ENCODE measurements at places on chromosomes 12 and 14.

- DNase-seq = no peak
Measured at GRCh38 chr12:87439990-87440827, 589.0 kb downstream of the C12orf50 start.

- no peak for DNase-seq
Measured at GRCh38 chr14:33653308-33653695, 297.6 kb downstream of the EGLN3 start.

- no peak for DNase-seq
Measured at GRCh38 chr12:69007101-69007854, 74.3 kb upstream of the CPM start.

DNA sequence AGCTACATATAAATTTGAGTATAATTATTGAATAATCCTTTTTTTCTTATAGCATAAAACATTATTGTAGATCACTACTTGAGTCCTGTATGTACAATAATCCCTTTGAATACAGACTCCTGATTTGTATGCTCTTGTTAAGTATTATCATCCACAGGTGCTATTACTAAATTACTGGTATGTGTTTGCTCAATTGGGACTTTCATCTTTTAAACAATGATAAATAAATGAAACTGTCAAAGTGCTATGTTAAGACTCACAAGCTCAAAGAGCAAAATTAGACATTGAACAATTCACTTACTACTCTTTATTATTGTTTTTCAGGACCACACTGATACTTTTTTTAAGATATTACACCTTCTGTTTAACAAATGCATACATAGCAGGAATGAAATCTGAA lies 17.8 kb downstream of the MIA2 start:
- no peak for DNase-seq

GRCh38 chr12:115174920-115175319 lies 490.9 kb upstream of the TBX3 start:
- no peak for DNase-seq

- DNase-seq = no peak
Measured at GRCh38 chr14:105883066-105884005, 357.0 kb downstream of the TMEM121 start.

DNA sequence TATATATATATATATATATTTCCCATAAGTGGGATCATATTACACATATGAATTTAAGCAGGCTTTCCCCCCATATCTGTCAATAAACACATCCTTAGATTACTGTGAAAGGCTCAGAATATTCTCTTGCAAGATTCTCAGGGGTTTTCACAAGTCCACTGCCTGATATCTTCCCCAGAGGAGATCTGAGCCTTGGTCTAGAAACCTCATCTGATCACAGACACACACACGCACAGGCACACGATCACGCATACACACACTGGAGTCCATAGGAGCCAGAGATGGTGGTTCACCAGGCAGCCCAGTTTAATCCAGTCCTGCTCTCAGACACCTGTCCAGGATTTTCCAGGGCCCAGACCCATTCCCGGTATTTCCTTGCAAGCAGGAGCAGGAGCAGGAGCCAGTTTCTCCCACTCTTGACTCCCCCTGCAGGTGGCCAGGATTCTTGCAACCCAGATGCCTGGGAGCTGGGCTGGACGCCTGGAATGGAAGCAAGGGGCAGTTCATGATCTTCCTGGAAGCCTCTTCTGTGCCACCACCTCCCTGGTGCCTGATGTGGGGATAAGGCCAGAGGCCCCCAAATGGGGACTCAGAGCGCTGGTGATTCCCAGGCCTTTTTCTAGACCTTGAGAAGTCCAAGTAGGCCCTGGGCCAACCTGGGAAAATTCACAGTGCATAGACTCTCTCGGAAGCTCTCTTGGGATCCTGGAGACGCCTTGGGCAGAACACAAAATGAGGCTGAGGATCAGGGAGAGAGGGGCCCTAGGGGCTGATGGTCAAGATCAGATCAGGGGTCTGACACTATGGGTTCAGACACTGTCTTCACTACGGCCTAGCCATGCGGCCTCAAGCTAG lies 16.5 kb upstream of the KRT78 start:
- no peak for DNase-seq

- no peak for DNase-seq
Measured at GRCh38 chr14:56292970-56293369, 174.8 kb downstream of the PELI2 start.

- no peak for DNase-seq
Measured at GRCh38 chr12:83199069-83199468, 512.4 kb downstream of the TMTC2 start.

- no peak for DNase-seq
Measured at GRCh38 chr12:101474711-101475386, at the start of gene SPIC. SPIC (plus strand) TSS chr12:101475336; CDS start chr12:101476905, 1,569 bp downstream.

DNA sequence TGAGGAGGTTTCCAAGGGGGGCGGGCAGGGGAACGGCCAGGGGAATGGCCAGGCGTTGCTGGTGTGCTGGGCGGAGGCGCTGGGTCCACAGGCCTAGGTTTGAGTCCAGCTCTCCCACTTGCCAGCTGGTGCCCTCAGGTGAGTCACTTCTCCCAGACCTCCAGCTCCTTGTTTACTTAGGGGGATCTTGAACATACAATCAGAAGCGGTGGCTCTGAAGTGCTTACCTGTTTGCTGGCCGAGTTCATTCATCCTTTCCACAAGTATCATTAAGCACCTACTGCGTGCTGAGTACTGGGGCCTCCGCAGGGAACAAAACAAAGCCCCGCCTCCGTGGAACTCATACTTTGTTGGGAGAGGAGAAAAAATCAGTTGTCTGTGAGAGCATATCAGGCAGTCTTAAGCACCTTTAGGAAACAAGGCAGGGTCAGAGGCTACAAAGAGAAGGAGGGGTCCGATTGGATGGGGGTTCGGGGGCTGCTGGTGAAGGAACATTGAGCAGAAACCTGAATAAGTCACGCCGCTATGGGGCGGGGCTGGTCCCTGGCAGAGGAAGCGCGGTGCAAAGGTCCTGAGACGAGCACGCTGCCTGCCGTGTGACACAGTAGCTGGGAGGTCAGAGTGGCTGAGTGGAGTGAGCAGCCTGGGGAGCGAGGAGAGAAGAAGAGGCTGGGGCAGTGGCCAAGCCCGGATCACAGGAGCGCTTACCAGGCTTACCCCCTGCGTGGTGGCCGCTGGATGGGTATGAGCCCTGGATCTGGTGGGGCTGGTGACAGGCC lies 15.1 kb downstream of the MVK start:
- no peak for DNase-seq

DNA sequence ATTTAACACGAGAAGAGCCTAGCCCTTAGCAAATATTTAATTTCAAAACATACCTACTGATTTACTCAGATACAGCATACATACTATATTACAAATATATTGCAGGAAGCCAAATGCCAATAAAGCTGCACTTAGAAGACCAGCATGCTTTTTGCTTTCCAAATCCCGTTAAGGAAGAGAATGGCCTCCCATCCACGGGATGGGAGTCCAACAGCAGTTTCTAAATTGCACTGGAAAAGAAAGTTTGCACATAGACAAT lies 156.3 kb upstream of the FOXN3 start:
- no peak for DNase-seq

- no peak for DNase-seq
Measured at GRCh38 chr12:4915752-4916151, 6.0 kb downstream of the KCNA1 start.

All from activated naive CD4-positive, alpha-beta T cell treated with Interleukin-2 at 50 U/mL for 16 hours (primary cell).